Stimulated activated CD4-positive, alpha-beta T cell treated with anti-CD3 and anti-CD28 coated beads, Interleukin-15, amount 100 ng/mL, for 48 hours (primary cell): ENCODE measurements at places on chromosomes 7 and 10.

- DNase-seq, result no peak
These were observed 107.5 kb upstream of the JCAD start for GRCh38 chr10:30166929-30167328.

- no peak for DNase-seq
These were observed 24.6 kb downstream of the ALOX5 start for GRCh38 chr10:45398595-45398994.

GRCh38 chr7:17732083-17732482, 208.2 kb downstream of the SNX13 start:
- DNase-seq, result no peak

- no peak for DNase-seq
These were observed 335.4 kb downstream of the PTPRN2 start for GRCh38 chr7:158252081-158252836.

DNA sequence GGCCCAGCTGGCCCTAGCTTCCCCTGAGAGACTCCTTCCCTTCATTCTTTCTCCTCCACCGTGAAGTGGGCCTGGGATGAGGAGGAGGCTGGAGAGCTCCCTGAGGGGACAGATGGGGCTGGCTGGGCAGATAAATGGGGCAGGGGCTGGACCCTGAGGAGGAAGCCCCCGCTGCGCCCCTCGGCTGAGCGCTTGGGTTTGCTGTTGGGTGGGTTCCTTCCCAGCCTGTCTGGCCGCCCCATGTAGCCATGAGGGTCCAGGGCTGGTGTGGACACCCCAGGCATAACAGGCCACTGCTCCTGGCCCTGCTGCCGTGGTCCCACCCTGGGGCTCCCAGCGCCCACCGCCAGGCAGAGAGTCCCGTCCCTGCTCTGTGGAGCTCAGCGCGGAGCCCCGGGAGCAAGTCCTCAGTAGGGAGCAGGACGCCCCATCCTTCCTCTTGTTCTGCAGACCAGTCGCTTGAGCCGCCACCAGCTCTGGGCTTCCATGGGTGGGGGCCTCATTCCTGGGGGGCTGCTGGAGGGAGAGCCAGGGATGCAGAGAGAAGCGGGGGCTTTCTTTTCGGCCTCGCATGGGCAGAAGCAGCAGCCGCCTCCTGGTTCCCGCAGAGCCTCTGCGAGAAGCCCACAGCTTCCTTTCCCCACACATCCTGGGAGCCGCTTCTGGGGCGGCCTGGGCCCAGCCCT, 266.4 kb upstream of the TCERG1L start:
- DNase-seq, result no peak

DNA sequence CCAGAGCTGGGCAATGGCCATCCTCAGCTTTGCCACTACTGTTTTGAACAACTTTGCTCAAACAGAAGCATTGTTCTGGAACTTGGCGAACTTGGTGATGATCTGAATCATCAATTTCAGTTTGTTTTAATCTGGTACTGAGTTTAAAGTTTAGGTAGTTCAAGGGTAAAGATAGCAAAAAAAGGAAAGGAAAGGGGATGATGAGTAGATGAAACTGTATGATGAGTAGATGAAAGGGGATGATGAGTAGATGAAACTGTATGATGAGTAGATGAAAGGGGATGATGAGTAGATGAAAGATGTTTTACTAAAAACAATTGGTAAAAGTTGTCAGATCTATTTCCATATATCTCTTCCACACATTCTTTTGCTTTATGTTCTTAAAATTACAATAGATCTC, 737.0 kb downstream of the LRMDA start:
- no peak for DNase-seq

DNA sequence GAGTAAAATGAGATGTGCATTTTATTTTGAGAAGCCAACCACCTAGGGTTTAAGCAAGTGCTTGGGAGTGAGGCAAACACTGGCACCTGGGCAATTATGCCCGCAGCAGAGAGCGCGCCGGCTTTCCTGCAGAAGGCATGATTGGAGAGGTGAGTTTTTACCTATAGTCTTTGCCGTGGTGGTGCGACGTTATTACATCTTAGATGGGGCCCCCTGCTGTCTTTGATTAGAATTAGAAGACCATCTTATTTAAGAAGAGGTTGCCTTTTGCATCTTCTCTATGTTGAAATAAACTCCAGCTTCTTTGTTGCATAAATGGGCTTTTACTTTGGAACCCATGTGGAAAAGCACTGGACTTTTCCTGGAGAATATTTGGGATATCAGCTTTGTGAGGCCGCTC, 409.5 kb downstream of the GLRX3 start:
- no peak for DNase-seq

DNA sequence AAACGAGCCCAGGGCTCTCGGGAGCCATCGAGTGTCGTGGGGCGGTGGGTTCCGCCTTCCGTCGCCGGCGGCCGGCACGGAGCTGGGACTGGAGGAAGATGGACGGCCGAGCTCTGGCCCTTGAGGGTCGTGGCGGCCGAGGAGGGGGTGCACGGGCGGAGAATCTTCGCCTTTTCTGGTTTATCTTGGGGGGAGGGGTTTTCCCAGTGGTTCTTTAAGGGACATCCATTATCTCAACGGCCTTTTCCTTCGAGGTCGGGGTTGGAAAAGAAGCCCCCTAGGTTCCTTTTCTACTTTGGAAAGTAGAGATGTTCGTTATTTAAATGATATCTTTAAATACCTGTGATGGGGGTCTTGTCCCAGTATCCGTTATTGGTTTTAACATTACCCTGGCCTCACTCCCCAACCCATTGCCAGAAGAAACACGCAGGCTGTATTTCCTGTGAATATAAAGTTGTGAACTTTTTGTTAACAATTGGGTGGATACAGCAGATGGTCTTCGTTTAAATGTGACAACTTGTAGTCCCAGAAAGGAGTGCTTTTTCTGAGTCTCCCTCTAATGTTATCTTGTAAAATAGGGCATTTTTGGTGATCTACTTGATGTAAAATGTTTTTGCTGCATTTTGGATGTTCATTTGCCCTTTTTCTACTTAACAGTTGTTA, 765 bp downstream of the CCAR1 start:
- DNase-seq, result no peak

GRCh38 chr10:35007858-35008301, 82.3 kb downstream of the CUL2 start:
- DNase-seq, result no peak

- no peak for DNase-seq
These were observed 5.8 kb downstream of the CFAP69 start for GRCh38 chr7:90250601-90251303.

GRCh38 chr10:122127943-122128342, 139.0 kb downstream of the TACC2 start:
- DNase-seq, result no peak

DNA sequence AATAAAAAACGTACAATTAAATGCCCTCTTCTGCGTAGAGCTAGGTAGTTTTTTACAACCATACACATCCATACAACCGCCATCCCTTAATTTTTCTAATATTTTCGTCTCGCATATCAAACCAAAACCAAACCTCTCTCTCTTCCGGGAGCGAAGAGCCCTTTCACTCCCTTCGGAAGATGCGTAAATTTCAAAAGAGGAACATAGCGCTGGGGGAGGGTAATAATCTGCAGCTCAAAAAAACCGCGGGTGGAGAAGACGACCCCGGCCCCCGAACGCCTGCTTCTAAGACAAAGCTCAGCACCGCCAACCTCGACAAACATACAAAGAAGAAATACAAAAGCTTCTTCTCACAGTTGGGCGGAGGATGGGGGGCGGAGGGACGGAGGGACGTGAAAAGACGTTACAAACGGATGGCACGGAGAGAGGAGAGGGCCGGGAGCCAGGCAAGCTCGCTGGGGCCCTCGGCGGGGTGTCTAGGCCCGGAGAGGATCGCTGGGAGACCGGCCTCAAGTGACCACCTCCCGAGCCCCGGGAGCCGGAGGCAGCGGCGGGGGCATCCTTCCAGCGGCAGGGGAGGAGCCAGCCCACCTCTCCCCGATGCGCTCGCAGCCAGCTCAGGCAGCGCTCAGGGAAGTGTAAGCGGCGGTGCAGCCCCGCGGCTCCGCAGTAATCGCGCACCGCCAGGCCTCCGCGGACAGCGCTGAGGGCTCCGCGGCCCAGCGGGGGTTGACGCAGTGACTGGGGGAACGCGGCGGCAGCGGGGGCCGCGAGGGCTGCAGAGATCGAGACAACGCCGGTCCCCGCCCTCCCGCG, 851 bp downstream of the MKRN1 start:
- no peak for DNase-seq

GRCh38 chr10:102657984-102658724, 13.9 kb downstream of the TRIM8 start:
- DNase-seq, result no peak

DNA sequence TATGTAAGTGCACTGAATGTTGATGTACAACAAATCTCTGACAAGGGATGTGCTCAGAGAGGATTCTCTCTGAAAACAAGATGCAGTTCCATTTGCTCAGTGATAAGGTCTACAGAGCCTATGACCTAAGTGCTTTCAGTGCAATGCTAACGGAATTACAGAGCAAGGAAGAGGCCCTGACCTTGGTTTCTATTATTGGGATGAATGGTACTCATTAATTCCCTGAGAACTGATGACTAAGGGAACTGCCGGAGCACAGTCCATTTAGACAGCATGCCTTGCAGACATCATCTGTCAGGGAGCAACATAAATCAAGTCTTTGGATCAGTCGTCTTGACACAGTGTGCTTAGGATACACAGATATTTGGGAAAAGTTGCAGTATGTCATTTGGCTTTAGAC, 340.8 kb downstream of the PHTF2 start:
- DNase-seq, result no peak

- DNase-seq, result no peak
These were observed 259.5 kb upstream of the NPY start for GRCh38 chr7:24024276-24025068.

DNA sequence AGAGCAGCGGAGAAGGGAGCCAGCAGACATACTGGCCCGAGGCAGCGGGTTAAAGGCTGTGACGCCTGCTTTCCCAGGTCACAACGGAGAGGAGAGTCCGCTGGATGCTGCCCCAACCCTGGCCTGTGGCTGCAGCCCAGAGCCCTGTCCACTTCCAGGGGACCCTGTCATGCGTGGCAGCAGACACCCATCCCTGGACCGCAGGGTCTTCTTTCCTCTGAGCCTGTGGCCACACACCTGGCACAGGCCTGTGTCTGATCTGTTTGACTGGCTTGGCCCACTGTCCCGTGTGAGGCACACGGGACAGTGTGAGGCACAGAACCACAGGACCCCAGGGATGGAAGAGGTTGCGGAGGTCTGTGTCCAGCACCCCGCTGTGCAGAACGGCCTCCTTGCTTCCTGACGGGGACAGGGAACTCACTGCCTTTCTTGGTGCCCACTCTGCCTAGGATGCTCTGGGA, 42.4 kb downstream of the INSIG1 start:
- DNase-seq, result no peak

DNA sequence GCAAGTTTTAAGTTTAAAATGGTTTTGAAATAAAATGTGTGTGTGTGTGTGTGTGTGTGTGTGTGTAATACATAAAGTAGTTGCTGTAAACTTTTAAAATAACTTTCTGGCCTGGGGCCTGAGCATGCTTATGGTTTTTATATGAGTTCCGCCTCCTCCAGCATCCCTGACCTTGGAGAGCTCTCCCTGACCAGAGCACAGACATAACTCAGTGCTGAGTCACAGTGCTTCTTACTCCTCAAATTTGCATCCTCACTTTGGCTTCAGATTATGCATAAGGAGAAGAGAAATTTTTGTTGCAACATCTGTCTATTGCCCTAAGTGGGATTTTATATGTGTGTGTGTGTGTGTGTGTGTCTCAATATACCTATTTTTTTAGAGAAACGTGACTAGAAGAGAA, 200.8 kb downstream of the ELMO1 start:
- DNase-seq, result no peak

DNA sequence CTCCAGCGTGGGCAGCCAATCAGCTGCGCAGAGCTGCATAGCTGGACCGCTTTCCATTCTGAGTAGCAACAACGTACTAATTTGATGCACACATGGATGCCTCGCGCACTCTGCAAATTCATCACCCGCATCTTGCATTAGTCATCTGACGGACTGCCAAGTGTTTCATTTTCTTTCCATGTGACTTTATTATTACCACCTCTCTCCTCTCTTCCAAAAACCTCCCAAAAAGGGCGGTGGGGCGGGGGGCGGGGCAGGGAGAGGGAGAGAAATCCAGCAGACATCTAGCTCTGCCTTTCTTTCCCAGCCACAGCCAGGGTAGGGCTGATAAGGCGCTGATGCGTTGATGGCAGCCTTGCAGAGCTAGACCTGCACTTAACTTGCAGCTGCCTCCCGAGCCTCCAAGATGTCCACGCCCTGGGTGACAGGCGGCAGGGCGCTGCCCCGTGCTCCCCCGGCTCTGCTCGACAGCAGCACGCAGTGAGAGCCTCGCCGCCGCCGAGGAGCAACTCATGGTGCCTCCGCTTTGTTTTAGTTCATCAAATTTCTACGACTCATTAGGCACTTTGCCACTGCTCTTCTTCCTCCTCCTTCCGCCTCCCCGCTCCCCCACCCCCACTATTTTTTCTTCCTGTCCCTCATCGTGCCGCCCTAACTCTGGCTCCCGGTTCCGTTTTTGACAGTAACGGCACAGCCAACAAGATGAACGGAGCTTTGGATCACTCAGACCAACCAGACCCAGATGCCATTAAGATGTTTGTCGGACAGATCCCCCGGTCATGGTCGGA, 147.3 kb downstream of the CELF2 start:
- DNase-seq, result peak; percentile 74

- peak; percentile 31 for DNase-seq
These were observed 191.2 kb upstream of the PRSS1 start for GRCh38 chr7:142557971-142558582.

DNA sequence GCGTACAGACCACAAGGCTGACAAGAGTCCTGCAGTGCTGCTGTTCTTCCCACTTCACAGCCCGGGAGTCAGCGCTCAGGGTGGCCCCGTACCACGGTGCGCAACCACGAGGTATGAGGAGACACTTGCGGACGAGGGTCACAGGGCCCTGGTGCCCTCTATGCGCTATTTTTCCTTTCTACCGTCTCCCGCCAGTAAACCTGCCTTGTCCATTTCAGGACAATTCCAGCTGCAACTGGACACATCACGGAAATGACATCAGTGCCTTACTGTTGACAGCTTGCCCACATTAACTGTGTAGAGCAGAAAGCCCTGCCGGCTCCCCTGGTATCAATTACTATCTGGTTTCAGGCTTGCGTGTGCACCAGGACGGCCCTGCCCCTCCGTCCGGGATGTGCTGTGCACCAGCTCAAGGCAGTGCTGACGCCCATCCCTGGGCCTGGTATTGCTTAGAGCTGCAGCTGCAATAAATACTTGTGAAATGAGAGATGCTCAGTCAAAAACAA, 65.1 kb downstream of the ZRANB1 start:
- DNase-seq, result no peak

GRCh38 chr10:27413387-27413786, 90.7 kb upstream of the RAB18 start:
- DNase-seq, result no peak

DNA sequence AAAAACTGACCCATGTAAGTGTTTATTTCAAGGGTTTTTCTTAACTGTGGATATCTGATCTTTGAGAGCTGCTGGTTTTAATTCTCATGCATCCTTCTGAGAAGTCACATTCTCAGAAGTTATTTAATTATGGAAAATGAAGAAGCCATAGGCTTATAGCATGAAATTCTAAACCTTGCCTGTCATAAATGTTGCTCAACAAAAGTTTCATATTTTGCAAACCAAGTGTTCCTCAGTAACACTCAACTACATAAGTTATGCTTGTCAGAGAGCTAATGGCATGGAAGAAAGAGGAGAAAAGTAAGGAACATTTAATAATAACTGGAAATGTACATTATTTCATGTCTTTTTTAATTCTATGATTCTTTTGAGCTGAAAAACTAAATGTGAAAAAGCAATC, 78.6 kb upstream of the MPP7 start:
- no peak for DNase-seq
